Chondrocyte (in vitro differentiated cells): ENCODE measurements at places on chromosomes 4 and X.

DNA sequence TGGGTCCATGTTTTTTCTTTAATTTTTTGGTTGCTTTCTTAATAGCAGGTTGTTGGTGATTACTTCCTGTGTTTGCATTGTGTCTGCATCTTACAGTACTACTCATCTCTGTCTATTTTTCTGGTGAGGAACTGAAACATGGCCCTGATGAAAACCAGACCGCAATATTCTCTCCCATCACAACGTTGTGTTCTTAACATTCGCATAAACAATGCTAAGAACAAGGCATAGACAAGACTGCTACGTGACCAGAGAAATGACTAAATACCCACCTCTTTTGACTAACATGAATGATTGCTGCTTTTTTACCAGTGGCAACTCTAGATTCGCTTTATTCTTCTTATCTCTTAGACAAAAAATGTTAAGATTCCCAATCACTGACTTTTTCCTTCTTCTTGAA lies 179.1 kb downstream of the GC start:
- DNase-seq: no peak

DNA sequence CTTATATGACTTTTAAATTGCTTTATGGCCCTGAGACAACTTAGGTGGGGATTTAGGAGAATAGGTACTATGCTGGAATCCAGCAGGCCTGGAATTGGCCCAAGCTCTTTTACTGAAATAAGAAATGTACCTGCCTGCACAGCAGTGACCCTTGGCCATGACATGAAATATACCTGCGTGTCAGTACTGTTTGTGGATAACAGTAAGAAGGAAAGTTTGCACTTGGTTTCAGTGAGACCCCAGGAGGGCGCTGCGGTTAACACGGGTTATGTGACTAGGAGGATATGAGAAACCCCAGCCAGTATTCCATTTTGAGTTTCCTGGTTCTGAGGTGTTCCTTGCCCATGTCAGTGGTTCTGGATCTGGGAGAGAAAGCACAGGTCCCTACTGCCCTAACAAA lies 5.3 kb downstream of the MTM1 start:
- DNase-seq: no peak

GRCh38 chr4:41281038-41281634 lies 24.4 kb downstream of the UCHL1 start:
- DNase-seq: no peak

- no peak for DNase-seq
These were observed 89.4 kb upstream of the AFAP1 start for GRCh38 chr4:8028884-8029568.

DNA sequence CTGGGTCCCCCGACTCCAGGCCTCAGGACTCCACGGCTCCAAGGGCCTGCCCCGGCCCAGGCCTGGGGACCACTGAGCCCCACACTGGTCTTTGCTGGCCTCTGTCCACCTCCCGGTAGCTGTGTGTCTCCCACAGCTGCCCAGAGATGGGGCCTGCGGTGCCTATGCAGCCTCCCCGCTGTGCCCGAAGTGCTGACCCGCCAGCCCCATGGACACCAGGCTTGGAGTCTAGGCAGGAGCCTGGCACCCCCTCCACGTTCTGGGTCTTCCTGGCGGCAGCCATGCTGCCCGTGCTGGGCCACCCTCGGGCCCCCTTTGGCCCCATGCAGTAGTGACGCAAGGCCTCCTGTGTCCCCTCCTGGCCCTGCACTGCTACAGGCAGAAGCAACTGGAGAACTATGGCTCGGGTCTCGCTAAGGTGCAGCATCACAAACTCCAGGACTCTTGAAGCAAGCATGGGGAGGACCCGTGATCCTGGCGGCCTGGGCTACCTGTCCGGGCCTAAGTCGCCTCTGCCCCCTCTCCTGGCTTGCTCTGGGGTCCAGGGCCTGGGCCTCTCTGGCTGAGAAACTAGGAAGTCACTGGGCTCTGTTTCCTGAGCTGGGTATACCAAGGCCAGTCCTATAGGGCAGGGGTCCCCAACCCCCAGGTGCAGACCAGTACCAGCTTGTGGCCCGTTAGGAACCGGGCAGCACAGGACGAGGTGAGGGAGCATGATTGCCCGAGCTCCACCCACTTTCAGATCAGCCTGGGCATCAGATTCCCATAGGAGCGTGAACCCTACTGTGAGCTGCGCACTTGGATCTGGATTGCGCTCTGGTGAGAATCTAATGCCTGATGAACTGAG lies 917 bp downstream of the MYL5 start:
- no peak for DNase-seq

GRCh38 chr4:23413631-23414030 lies 476.2 kb downstream of the PPARGC1A start:
- DNase-seq: no peak

GRCh38 chr4:141587897-141588296 lies 48.5 kb upstream of the IL15 start:
- DNase-seq: no peak

GRCh38 chr4:13955551-13955950 lies 328.0 kb upstream of the BOD1L1 start:
- DNase-seq: no peak
